ENCODE measurements at places on chromosomes 1 and 21.

DNA sequence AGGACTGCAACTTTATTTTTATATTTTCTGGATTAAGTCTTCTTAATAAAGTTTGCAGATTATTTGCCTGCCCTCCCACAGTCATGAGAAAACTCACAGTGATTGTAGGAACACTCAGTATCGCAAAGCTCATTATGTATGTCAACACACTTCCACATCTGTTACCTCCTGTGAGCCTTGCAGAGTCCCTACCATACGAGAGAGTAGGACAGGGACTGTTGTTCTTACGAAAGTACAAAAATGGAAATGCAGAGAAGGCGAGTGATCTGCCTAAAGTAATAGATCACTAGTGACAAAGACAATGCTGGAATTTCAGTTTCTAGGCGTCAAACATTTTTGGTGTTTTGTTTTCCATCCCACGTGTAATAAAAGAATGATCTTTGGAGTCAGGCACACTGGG lies 131.7 kb downstream of the SYT2 start:
- no peak for DNase-seq

DNA sequence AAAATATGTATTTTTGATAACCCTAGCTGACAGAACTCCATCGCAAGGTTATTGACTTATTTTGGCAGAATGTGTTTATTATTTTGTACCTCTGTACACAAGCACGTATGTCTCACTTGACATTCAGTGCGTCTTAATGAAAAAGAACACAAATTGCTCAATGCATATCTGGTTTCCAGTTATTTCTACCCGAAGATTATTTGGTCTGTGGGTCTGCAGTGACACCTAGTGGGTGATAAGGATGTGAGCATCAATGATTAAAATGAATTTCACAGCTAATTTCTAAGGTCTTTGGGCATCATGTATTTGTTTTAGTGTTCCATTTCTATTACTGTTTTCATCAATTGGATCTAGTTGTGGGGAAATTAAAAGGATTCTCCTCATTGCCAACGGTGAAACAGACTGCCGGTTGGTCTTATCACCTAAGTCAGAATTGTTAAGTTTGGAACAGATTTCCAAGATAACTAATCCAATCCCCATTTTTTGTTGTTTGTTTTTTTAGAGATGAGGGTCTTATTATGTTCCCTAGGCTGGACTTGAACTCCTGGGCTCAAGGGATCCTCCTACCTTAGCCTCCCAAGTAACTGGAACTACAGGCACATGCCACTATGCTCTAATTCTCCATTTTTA lies 13.9 kb downstream of the DDX20 start:
- DNase-seq = no peak

- no peak for DNase-seq
Measured at GRCh38 chr1:1191734-1192133, 14.7 kb downstream of the TNFRSF18 start.

DNA sequence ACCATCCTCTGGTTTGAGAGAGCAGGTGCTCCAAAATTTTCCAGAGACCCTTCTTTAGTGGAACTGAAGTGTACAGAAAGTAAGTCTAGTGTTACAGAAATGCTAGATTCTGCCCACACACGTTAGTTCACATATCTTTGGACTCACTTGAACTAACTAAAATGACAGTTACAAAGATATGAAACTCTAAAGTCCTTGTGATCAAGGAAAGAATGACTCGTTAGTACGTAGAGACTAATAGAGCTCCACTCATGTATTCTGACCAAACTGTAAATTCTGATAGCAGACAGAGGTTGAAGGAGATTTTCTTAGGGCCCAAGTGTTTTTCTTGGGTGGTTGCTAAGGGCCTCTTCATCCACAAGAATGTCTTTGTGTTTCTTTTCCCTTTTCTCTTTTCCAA lies 491.5 kb upstream of the B3GALT2 start:
- DNase-seq = no peak

GRCh38 chr1:87176514-87176913 lies 152.2 kb upstream of the LMO4 start:
- DNase-seq = no peak

DNA sequence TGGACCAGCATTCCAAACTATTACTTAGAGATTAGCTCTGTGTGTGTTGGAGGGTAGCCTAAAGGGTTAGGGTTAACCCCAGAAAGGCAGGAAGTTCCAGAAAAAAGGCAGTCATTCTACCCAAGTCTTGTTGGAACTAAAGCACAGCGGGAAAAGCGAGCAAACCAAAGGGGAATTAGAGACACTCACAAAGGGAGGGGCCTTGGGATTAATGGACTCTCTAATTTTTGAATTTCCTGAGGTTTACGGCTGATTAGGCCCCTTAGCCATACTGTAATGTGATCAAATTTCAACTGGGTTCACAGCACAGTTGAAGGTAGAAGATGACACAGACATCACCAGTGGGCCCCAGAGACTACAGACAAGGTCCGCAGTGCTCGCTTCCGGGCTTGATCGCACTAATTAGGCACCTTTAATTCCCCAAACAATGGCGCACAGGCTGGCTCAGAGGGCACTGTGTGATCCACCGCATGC lies 28.3 kb downstream of the CAPZB start:
- no peak for DNase-seq

DNA sequence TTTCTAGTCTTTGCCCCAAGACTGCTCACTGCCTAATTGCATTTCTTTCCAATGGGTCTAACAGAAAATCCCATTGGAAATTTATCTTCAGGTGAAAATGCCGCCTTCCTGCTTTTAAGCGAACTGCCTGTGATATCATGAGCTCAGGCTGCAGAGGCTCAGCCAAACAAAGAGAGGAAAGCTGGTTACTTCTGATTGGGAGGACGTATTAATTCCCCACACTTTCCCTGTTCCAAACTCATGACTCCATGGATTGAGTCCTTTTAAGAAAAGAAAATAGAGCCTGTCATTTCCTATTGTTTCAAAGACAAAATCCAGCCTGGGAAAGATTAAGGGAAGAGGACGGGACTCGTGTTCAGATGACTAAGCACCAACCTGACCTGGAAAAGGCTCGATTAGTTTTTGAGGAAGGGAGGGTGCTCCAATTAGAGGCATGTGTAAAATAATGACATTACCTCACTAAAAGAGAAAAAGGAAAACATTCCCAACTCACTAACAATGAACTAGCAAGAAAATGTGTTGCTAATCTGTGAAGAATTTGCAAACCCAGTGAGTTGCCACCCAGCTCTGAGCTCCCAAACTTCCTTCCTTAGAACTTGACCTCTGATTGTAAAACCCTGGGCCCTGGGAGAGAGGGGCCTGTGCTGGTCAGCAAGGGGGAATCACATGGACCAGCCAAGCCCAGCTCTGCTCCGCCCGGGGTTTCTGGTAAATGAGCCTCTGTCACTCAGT lies 61.2 kb downstream of the TCP10L start:
- DNase-seq = no peak

GRCh38 chr1:160414881-160415280 lies 14.5 kb downstream of the VANGL2 start:
- DNase-seq = no peak

DNA sequence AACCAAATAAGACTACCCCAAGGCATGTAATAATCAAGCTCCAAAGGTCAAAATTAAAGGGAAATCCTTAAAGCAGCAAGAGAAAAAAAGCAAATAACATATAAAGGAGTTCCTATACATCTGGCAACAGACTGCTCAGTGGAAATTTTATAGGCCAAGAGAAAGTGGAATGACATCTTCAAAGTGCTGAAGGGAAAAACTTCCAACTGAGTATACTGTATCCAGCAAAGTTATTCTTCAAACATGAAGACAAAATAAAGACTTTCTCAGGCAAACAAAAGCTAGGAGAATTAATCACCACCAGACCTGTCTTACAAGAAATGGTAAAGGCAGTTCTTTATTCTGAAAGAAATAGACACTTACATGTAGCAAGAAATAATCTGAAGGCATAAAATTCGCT lies 45.0 kb upstream of the SLC44A5 start:
- no peak for DNase-seq

DNA sequence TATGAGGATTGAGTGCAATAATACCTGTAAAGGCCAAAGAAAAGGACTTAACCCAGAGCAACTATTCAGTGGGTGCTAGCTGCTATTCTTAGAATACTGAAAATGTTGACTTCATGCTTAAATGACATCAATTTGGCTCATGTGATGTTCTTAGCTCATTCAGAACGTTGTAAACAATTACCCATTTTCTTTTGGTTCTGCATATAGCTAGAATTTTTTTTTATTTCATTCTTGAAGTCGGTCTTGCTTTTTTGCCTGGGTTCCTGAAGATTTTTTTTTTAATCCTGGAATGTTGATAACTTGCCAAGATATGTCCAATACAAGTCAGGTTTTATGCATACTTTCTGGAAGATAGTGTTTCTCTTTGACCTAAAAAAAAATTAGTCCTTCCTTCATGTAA lies 772.0 kb downstream of the LTN1 start:
- DNase-seq = no peak

GRCh38 chr1:46526691-46527291 lies 24.7 kb downstream of the KNCN start:
- no peak for DNase-seq

DNA sequence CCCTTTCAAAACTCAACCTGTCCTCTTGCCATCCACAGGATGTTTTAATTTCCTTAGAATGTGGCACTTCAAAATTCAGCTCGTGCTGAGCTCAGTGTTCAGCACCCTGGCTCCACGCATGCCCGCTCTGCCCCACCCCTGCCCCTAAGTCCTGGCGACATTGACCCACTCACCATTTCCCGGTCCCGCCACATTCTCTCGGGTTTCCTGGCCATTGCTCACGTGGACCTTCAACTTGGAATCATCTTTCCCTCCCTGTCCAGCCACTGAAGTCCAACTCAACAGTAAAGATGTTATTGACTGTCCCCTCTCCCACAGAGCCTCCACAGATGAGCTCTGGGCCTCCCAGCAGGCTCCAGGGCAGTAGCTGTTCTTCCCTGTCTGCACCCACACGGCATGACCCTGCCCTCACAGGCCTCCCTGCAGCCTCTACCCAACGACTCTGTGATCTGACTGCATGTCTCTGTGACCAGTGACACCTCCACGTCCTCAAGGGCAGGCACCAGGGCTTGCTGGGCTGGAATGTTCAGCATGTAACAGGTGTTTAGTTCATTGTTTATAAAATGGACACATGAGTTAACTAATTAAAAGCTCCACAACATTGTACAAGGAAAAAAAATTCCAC lies 53.8 kb downstream of the ITPKB start:
- DNase-seq = no peak

- no peak for DNase-seq
Measured at GRCh38 chr1:233361876-233362275, 34.4 kb downstream of the MAP3K21 start.

- no peak for DNase-seq
Measured at GRCh38 chr1:155304558-155305063, 3.4 kb upstream of the PKLR start.

DNA sequence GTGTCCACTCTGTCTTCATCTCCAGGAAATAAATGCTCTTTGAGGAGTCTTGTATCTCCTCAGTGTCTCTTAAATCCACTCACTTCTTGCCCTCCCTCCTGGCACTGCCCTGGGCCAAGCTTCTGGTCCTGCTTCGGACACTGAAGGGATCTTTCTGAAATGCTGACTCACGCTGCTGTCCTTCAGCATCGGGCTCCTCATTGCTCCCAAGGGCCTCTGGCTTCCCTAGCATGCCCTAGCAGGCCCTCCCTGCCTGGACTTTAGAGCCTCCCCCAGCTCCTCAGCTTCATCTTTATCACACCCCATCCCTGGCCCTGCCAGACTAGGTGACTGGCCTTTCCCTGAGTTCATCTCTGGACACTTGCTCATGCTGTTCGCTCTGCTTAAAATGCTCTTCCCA lies 96.6 kb downstream of the FOXD2 start:
- DNase-seq = no peak
